ENCODE measurements at places on chromosomes 16 and 17. TPM values are rescaled to one million over a fixed set of nuclear protein-coding genes. Genes with fewer than 3 reads are reported as not detected.
A peak's percentile ranks its signal among the peaks of the same experiment; 100 is the strongest.

PRSS8 gene
- total RNA-seq = not detected

KRT15 gene
- not detected for total RNA-seq

- no peak for DNase-seq
These were observed 17.7 kb downstream of the GLP2R start for GRCh38 chr17:9843152-9844010.

GRCh38 chr16:21302454-21302853 is 24.4 kb upstream of the CRYM start:
- DNase-seq = no peak

CCDC92B gene
- not detected for total RNA-seq

DNA sequence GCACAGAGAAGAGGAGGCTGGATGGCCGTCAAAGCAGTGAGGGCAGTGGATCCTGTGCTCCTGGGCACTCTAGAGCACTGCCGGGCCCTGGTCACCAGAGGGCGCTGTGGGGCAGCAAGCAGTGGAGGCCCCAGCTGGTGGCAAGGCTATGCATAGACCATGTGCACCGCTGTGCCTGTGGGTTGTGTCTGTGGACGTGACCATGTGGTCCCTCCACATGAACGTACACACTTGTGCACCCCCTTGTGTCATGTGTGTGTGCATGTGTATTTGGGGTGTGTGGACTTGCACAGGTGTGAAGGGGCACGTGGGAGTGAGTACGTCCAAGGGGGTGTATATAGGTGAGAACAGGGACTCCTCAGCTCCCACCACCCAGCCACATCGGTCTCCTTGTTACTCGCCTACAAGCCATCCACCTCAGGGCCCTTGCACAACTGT is 4.4 kb upstream of the MAP2K3 start:
- DNase-seq = peak; percentile 90

GRCh38 chr17:7610641-7611040 is 4.1 kb downstream of the FXR2 start:
- no peak for DNase-seq

FOXF1 gene
- total RNA-seq = not detected

FBXL19 gene
- 24.9 TPM for total RNA-seq

DNA sequence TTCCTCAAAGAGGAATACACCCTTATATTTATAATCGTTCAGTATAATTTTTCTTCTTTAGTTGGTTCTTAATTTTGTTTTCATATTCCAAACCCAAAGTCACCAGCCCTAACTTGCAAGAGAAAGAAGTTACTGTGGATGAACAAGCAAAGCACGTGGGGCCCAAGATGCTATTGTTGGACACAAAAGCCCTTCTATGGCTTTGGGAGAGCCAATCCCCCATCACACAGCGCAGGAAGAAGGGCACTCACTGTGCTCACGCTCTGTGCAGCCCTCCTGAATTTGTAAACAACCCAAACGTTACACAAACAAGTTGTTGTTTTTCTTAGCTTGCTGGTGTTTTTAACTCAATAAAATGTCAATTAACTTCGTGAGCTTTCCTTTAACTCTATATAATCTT is 22.5 kb downstream of the SPPL2C start:
- no peak for DNase-seq

NGFR gene
- total RNA-seq = 0.16 TPM

WSCD1 gene
- total RNA-seq = 0.27 TPM

DNA sequence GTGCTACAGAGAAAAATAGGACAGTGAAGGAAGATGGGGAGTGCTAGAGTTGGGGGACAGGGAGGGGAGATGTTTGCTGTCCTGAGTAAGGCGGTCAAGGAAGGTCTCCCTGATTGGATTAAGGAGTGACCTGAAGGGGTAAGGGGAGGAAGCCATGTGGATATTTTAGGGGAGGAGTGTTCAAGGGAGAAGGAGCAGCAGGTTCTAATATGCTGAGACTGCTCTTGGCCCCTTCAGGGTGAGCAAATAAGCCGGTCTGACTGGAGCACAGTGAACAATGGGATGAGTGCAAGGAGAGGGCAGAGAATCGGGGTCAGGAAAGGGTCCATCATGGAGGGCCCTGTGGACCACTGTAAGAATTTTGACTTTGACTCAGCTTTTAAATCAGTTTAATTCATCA is 188.8 kb downstream of the IRX3 start:
- DNase-seq = no peak

GRCh38 chr17:2238432-2239169 is 65.0 kb downstream of the SMG6 start:
- DNase-seq = no peak

GRCh38 chr16:49112754-49113153 is 168.9 kb downstream of the CBLN1 start:
- no peak for DNase-seq

GRCh38 chr17:76940738-76941350 is 72.6 kb downstream of the MGAT5B start:
- no peak for DNase-seq

GAS7 gene
- 1.2 TPM for total RNA-seq

DNA sequence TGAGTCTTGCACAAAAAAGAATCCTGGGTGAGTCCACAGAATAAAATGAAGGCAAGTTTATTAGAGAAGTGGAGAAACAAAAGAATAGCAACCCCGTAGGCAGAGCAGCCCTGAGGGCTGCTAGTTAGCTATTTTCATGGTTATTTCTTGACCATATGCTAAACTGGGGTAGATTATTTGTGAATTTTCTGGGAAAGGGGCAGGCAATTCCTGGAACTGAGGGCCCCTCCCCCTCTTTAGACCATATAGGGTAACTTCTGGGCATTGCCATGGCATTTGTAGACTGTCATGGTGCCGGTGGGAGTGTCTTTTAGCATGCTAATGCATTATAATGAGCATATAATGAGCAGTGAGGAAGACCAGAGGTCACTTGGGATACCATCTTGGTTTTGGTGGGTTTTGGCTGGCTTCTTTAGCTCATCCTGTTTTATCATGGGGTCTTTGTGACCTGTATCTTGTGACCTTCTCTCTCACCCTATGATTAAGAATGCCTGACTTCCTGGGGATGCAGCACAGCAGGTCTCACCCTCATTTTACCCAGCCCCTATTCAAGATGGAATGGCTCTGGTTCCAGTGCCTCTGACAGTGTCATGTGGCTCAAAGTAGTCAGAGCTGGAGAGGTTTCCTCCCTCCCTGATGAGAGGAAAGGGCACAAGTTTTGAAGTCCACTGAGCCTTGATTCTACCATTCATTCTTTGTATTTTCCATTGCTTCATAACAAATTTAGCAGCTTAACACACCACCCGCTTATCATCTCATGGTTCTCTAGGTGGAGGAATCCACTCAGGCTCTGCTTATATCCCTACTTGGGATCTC is 55.7 kb upstream of the LGALS9 start:
- DNase-seq = no peak

GRCh38 chr17:44353672-44354331 is 8.7 kb downstream of the GRN start:
- DNase-seq = peak; percentile 39

ZNF747 gene
- total RNA-seq = 10.9 TPM

All from activated naive CD8-positive, alpha-beta T cell treated with anti-CD3 and anti-CD28 coated beads for 36 hours (primary cell).